ENCODE measurements at places on chromosomes 5 and 9.

DNA sequence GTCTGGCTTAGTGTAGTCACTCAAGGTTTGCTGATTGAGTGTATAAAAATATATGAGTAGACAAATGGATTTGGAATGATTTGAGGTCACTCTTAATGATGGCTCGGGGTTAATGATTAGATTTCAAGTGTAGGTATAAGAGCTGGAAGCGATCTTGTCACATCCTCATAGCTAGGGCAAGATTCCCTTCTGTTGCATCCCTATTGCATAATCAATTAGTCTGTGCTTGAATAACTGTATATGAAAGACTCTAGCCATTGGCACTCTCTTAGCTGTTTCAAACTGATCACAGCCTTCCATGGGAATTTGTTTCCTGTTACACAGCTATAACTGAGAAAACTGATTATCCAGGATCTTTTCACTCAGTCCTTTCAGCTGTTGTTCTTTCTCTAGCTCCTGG lies 811.6 kb downstream of the TLE4 start:
- DNase-seq: no peak

- no peak for DNase-seq
These were observed 192.0 kb downstream of the TTC39B start for GRCh38 chr9:15115041-15115440.

GRCh38 chr9:841371-842209 lies at the start of gene DMRT1:
Gene DMRT1, plus strand, starts transcription at chr9:841697. Its CDS starts 142 bp downstream, at chr9:841839.
- DNase-seq: no peak

DNA sequence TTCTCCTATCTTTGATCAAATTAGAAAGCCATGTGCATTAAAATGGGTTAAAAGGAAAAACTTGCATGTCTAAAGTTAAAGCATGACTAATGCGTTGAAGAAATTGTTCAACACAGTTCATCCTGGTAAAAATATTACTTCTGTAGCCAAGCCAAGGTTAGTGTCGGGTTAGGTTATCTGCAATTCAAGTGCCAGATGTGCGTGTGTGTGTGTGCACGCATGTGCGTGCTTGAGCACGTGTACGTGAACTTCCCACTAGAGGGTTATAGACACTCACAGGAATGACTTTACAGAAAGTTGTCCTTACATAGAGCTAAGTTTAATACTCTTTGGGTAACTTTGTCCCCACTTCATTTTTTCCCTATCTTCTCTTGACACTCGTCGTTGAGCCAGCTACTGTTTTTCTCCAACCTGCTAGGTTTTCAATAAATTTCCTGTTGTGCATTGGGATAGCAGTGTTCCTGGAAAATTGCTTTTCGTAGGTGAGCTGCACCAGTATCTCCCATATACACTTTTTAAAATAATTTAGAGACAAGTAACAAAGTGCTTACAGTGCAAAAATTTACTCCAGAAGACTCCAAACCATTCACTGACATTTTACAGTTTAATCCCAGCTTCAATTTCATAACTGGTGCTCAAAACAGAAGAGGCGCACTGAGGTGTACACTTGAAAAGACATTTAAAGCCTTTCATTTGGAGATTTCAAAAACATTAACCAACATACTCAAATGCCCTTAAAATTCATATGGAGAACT lies 353.8 kb downstream of the NFIB start:
- no peak for DNase-seq

Data from CD4-positive, alpha-beta T cell treated with Interferon alpha-2 for 1 hour (primary cell).